ENCODE measurements at places on chromosomes 6 and 20.
A peak's percentile ranks its signal among the peaks of the same experiment; 100 is the strongest.

DNA sequence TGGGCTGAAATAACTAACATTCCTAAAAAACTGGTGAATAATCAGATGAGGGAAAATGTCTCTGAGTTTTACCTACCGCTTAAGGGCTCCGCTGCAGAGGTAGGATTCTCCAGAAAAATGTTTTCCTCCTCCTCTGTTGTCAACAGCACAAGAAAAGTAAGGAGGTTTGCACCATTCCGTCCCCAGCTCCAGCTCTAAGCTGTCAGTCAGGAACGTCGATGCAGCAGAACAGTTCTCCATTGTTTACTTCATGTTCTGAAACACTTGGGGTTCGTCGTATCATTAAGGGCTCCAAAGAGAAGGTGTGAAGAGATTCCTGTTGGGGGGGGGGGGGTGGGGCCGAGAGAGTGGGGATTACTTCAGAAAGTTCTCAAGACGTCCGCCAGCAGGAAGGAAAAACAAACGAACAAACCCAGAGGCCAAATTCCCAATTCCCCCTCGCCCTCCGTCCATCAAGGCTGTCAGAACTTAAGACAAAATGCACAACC lies 734 bp downstream of the MMS22L start:
- DNase-seq = no peak

- no peak for DNase-seq
These were observed 90.0 kb upstream of the IFNGR1 start for GRCh38 chr6:137309078-137309762.

- DNase-seq = no peak
These were observed 30.8 kb downstream of the NHSL1 start for GRCh38 chr6:138468320-138469015.

GRCh38 chr6:88008411-88008810 lies 39.2 kb upstream of the SPACA1 start:
- DNase-seq = no peak

DNA sequence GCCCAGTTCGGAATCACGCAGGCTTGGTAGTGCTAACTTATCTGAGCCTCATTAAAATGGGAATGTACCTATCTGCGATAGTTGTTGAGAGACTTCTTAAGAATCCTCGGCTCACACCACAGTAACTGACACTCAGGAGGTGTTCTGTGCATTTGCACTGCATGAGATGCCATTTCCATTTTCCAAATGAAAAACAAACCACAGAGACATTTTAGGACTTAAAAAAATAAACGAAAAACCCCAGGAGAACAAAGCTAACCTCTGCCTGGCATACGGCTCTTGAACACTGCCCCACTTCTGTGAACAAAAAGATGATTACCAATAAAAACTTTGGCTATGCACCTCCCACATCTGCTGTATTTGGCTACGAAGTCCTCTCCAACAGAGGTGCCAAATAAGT lies 37.6 kb downstream of the BEND3 start:
- no peak for DNase-seq

GRCh38 chr6:41939848-41940758 lies 1.5 kb downstream of the CCND3 start:
- peak; percentile 36 for DNase-seq

DNA sequence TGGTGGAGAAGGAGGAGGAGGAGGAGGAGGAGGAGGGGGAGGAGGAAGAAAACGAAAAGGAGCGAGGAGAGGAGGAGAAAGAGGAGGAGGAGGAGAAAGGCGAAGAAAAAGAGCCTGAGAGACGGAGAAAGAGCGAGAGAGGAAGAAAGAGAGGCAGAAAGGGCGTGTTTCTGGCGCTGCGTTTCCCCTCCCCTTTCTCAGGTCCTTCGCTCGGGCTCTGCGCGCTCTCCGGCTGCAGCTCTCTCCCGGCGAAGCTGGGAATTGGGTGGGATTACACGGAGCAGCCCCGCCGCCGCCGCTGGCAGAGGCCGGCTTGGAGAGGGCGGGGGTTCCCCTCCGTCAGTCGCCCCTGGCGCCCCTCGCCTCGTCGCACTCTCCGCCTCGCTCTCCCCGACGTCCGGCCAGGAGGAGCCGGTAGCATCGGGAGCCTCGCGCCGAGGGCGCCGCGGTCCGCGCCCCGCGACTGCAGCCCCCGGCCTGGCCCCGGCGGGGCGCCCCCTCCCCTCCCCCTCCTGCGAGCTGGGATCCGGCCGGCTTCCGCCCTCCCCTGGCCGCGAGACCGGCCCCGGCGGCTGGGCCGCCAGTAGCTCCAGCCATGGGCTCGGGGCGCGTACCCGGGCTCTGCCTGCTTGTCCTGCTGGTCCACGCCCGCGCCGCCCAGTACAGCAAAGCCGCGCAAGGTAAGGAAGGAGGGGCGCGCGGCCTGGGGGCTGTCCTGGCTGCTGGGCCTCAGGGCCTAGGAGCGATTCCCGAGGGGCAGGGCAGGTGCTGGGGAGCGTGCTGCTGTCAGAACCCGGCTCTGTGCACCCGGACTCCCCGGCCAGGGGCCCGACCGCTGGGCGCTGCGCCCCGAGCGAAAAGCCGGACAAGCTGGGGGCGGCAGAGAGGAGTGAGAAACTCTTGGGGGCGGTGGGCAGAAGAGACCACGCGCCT lies at the start of gene SCUBE3:
SCUBE3 (plus strand) TSS at position 133 of the 933 bp plus-strand sequence; CDS start at position 596, 463 bp downstream.
- no peak for DNase-seq

DNA sequence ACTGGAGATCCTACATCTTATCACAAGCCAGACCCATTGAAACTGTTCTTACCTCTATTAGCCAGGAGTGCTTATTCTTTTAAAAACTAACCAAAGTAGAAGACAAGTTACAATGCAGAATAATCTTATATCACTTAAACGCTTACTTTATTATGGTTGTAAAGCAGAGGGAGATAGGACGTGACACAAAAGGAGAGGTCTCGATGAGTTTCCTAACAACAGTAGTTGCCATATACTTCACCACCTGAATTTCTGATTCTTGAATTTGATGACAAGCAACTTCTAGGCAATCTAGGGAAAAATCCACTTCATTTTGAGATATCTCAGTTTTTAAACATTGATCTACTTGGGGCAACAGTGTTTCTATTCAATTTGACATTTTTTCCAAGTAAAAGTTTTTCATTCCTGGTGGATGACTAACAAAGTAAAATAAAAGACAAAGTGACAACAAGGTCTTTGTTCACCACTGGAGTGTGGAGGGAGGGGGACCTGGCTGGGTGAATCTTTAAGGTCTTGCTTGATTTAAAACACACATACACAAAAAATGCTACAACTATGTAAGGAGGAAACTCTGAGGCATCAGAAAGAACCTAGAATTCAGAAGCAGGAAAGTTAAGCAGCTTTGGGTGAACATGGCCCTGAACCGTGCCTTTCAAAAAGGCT lies 110.9 kb downstream of the SMLR1 start:
- no peak for DNase-seq

GRCh38 chr6:3533981-3534380 lies 77.1 kb upstream of the SLC22A23 start:
- DNase-seq = no peak

- DNase-seq = no peak
These were observed 4.8 kb upstream of the SOX4 start for GRCh38 chr6:21588481-21589351.

DNA sequence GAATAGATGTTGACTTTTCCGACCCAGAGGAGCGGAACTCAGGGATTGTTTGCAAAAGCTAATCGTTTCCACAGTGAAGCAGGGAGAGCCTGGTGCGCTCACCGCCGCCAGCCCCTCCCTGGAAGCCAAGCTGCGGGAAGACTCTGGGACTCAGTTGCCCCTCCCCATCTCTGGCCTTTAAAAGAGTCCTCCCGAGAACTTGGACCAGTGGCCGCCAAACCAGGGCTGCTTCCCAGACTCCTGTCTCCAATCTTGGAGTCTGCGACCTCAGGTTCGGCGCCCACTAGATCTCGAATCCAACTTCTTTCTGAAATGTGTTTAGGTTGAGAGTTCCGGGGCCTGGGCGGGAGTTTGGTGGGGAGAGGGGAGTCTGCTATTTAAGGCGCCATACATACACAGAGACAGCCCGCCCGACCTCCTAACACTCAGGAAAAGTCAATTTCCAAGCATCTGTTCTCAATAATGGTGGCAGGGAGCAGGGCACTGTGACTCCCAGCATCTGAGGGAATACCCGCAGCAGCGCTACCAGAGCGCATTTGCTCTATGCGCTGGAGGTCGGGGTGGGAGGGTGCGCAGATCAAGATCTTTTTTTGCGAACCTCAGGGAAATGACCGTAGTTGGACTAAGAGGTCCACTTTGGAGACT lies 800 bp upstream of the GRIK2 start:
- no peak for DNase-seq

- no peak for DNase-seq
These were observed 212.7 kb downstream of the PTPRK start for GRCh38 chr6:128307671-128308070.

- DNase-seq = no peak
These were observed 49.9 kb upstream of the FAM184A start for GRCh38 chr6:119128252-119128912.

DNA sequence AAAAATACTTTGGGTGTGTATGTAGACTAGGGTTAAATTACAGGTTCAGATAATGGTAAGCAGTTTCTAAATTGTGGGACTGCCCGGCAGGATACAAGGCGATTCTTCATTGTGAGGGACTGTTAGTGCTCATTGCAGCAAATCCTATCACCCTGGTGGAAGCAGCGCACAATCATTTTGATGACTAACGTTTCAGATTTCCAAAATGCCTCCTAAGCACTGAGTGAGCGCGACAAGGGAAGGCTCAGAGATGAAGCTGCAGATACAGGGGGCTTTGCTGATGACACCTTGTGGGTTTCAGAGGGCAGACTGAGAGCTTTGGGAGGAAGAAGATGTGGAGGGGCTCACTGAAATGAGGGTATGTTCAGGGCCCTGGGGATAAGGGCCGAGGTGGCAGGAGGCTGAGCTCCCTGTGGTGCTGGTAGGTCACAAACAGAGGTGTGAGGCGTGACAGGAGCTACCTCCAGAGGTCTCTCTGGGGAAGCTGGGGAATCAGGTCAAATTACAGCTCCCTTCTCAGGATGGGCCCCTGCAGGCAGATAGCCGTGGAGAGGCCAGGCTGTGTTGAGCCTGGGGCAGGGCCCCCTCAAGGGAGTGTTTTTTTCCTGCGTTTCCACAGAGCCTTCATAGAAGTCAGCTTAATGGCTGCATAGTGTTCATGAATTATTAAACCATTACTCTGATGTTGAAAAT lies 84.5 kb upstream of the FYN start:
- DNase-seq = no peak

- no peak for DNase-seq
These were observed 319.2 kb upstream of the MOCS1 start for GRCh38 chr6:40253420-40253819.

DNA sequence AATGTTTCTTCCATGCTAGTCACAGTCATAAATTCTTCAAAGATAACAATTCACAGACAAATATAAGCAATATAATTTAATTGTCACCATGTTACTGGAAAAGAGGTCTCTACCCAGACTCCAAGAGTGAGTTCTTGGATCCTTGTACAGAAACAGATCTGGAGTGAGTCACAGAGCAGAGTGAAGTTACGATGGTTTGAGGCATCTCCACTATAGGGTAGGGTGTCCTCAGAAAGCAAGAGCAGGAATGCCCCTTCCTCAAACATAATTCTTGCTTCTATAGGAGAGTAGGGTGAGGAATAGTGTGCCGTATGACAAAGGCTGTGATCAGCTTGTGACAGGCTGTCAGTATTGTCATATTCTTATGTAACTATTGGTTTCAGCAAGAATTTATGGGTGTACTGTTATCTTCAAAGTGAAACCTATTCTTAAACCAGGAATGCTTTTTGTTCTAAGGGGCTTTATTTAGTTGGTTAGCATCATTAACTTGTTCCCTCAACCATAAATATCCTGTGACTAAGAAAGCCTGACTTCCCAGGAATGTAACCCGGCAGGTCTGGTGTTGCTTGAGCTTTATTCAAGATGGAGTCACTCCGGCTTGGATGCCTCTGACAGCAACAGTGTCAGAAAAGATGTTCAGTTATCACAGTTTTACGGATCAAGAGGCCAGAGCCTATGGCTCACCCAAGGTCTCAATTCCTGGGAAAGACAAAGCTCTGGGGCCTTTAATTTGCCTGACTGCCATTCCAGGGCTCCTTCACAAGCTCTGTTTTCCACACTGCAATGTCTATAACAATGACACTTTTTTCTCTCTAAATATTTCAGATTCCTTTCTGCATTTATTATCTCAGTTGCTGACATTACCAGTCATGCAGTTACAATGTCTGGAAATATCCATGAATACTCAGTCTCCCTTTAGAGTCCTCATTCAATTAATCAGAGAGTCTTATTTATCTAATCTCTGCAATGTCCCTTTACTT lies 298.6 kb downstream of the C6orf118 start:
- DNase-seq = no peak

- DNase-seq = no peak
These were observed 27.4 kb upstream of the SLC24A3 start for GRCh38 chr20:19185083-19185482.

DNA sequence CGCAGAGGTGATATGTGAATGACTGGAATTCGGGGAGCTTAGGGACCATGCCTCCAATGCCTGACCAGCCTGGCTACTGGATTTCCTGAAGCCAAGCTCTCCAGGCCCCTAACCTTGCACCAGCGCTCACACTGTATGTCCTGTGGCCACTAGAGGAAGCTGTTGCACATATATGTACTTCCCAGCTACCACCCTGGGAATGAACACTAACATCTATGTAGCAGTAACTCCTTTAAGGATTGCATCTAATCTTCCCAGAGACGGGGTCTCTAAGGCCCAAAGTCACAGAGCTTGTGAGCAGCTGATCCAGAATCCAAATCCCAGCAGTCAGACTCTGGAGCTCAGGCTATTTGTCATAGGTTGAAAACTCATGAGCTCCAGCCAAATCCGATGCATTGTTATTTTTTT lies 20.4 kb upstream of the BPIFB1 start:
- no peak for DNase-seq

DNA sequence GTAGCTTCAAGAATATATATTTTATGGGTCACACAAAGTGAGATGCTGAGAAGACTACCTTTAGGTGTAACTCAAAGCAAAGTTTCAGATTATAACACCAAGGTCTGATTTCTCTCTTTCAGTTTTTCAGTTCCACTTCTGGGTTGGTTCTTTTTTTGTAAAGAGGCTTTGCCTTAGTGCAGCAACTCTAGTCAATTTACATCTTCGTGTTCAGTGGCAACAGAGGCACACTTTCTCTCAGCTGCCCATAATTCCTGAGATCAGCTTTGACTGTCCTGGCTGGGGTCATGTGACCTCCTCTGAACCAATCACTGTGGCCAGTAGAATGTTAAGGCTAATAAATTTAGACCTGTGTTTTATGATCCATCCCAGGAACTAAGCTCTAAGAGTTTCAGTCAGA lies 120.2 kb downstream of the TINAG start:
- no peak for DNase-seq
